ENCODE measurements at places on chromosomes 5 and 9. TPM values are rescaled to one million over a fixed set of nuclear protein-coding genes. Genes with fewer than 3 reads are reported as not detected.

KCNV2 gene
- not detected for total RNA-seq

POU5F2 gene
- 1.2 TPM for total RNA-seq

CAVIN4 gene
- 2.4 TPM for total RNA-seq

MEGF10 gene
- total RNA-seq: 0.14 TPM

SPATA9 gene
- 0.46 TPM for total RNA-seq

CANX gene
- total RNA-seq: 1,230 TPM

LRRTM2 gene
- 0.89 TPM for total RNA-seq

RFX3 gene
- total RNA-seq: 3.9 TPM

DOCK2 gene
- total RNA-seq: 5.4 TPM

NSUN2 gene
- 46.9 TPM for total RNA-seq

PCDHGA5 gene
- 0.92 TPM for total RNA-seq

TAF11L14 gene
- total RNA-seq: not detected

LHX3 gene
- not detected for total RNA-seq

FBXL7 gene
- total RNA-seq: 5.3 TPM

FRRS1L gene
- total RNA-seq: under 0.01 TPM

C5orf58 gene
- total RNA-seq: not detected

GRXCR2 gene
- total RNA-seq: not detected

PRRC2B gene
- 53.7 TPM for total RNA-seq

NRARP gene
- total RNA-seq: 0.30 TPM

PIP5KL1 gene
- total RNA-seq: 2.3 TPM

PCDHGA8 gene
- total RNA-seq: 2.8 TPM

FAM151B gene
- total RNA-seq: 4.6 TPM

SGCD gene
- 12.7 TPM for total RNA-seq

RNF38 gene
- 7.7 TPM for total RNA-seq

PCA3 gene
- not detected for total RNA-seq

BARX1 gene
- total RNA-seq: not detected

NDUFA8 gene
- total RNA-seq: 31.0 TPM

SPINK4 gene
- not detected for total RNA-seq

PHF24 gene
- 0.30 TPM for total RNA-seq

ZNF300 gene
- 7.4 TPM for total RNA-seq

ZBED3 gene
- 1.3 TPM for total RNA-seq

HRCT1 gene
- 0.51 TPM for total RNA-seq

PCDHGB7 gene
- 8.3 TPM for total RNA-seq

DCTN3 gene
- 71.5 TPM for total RNA-seq

CAPSL gene
- not detected for total RNA-seq

PCDHA9 gene
- total RNA-seq: under 0.01 TPM

CPEB4 gene
- total RNA-seq: 26.6 TPM

TDRD7 gene
- 9.2 TPM for total RNA-seq

SGTB gene
- 14.3 TPM for total RNA-seq

SHB gene
- 25.5 TPM for total RNA-seq

ORM2 gene
- not detected for total RNA-seq

SYNPO gene
- total RNA-seq: 15.4 TPM

Measured in smooth muscle cell of the umbilical artery (primary cell).